ENCODE measurements at places on chromosomes 11 and 22.

GRCh38 chr22:37284805-37285355 is 2.6 kb downstream of the CYTH4 start:
- DNase-seq = peak; percentile 47

- no peak for DNase-seq
Observed at GRCh38 chr22:35677460-35678187, 29.4 kb downstream of the APOL6 start.

DNA sequence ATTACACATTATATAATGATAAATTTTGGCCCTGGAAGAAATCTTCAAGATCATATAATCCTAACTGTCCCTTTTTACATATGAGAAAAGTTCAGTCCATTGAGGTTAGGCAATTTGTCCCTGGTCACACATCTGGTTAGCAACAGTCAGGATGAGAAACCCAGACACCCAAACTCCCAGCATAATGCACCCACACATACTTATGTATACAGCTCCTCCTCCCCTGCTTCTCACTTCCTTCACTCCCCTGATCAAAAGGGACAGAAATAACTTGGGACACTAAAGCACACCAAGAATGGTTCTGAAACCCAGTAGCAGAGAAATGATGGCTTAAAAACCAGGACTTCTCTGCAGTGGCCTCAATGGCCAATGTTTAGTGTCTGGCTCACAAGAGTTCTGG is 11.1 kb downstream of the NUMA1 start:
- DNase-seq = no peak

- DNase-seq = no peak
Observed at GRCh38 chr11:119461229-119461963, 38.4 kb upstream of the THY1 start.

DNA sequence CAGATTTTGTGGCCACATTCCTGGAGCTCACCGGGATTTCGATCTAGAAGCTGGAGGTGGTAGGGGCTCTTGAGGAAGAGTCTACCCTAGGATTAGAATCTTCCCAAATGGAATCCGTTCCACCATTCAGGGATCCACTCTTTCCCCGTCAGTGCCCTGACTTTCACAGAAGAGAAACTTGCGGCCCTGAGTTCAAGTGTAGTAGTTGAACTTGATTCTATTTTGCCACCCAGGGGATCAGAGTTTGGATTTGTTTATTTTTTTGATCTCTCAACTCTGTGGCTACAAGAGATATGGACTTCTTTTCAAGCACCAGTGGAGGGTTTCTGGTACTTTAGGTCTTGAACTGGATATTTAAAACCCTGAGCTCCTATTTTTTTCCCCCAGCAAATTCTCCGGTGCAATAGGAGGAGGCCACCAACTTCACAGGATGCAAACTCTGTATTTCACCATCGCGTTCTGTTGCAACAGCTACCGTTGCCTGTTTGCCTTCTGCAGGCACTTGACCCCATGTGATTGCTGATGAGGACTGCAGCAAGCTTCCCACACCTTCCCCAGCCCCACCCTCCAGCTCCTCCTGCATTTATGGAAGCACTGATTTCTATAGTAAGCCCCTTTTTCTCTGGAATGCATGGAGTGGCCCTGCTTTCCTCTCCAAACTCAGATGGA is 14.8 kb upstream of the MRGPRF start:
- DNase-seq = no peak

- DNase-seq = no peak
Observed at GRCh38 chr11:113350336-113351067, 36.1 kb downstream of the TTC12 start.
